OCI-LY7 (cell line): ENCODE measurements at places on chromosomes 4 and X. TPM values are rescaled to one million over a fixed set of nuclear protein-coding genes. Genes with fewer than 3 reads are reported as not detected.

DNA sequence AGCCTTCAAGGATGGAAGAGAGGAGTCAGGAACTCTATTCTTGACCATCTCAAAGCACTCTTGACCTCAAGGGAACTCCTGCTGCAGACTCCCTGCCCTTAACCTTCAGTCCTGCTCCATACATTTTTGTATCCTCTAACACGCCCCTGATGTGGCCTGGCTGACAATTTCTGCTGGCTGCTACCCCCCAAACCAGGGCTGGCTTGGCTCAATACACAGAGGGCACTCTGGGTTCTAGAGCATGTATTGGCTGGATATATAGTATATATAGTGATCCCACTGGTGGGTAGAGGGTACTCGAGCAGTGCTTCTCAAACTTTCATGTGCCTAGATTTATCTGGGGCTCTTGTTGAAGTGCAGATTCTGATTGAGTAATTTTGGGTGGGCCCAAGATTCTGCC, 101.9 kb downstream of the SMIM20 start:
- no peak for DNase-seq

- no peak for DNase-seq
Observed at GRCh38 chr4:182932651-182933050, 15.5 kb upstream of the DCTD start.

Gene CENPVL3
- not detected in 2 replicates for total RNA-seq

Gene CENPVL1
- total RNA-seq, result not detected in 2 replicates
